AG04449 (cell line): ENCODE measurements at places on chromosomes 1 and 21.

DNA sequence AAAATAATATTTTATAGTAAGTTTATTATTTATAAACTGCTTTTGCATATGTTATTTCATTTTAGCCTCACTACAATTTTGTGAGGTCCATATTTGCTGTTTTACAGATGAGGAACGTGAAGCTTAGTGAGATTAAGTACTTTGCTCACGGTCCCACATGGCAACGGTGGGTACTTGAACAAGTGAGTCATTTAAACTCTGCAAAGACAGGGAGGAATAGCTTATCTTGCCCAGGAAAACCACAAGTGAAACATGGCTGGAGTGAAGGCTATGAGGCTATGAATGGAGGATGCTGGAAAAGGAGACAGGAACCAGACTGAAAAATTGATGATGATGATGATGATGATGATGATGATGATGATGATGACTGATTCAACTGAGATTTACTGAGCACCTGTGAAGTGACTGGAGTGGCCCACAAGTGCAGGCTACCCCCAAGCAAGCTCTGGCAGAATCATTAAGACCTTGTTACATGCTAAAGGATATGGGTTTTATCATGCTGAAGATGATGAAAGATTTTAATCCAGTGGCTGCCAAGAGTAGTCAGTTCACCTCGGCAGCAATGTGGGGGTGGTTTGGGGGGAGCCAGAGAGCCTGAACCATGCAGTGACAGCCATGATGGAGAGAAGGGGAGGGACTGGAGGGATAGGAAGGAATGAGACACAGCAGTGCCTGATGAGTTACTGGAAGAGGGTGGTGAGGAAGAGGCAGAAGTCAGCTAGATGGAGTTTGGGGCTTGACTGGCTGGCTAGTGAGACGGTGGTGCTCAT is 1.4 kb upstream of the ABCA4 start:
- peak; percentile 60 for DNase-seq

DNA sequence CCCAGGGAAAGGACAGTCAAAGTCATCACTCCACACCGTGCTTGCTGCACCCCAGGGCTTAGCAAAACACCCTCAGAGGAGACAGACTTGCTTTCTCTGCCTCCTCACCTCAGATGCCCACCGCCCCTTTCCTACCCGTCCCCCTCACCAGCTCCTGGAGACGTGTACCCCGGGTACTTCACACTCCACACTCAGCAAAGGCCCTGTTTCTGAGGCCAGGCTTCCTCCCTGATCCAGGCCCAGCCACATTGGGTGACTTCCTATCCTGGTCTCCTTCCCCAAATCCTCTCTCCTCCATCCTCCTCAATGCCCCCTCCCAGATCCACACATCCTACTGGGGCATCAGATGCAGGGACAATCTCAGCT is 116.7 kb downstream of the DMRTB1 start:
- DNase-seq: no peak

- DNase-seq: no peak
Observed at GRCh38 chr1:19661721-19662228, 2.9 kb upstream of the HTR6 start.

- no peak for DNase-seq
Observed at GRCh38 chr1:89701746-89702241, 68.9 kb downstream of the LRRC8C start.

DNA sequence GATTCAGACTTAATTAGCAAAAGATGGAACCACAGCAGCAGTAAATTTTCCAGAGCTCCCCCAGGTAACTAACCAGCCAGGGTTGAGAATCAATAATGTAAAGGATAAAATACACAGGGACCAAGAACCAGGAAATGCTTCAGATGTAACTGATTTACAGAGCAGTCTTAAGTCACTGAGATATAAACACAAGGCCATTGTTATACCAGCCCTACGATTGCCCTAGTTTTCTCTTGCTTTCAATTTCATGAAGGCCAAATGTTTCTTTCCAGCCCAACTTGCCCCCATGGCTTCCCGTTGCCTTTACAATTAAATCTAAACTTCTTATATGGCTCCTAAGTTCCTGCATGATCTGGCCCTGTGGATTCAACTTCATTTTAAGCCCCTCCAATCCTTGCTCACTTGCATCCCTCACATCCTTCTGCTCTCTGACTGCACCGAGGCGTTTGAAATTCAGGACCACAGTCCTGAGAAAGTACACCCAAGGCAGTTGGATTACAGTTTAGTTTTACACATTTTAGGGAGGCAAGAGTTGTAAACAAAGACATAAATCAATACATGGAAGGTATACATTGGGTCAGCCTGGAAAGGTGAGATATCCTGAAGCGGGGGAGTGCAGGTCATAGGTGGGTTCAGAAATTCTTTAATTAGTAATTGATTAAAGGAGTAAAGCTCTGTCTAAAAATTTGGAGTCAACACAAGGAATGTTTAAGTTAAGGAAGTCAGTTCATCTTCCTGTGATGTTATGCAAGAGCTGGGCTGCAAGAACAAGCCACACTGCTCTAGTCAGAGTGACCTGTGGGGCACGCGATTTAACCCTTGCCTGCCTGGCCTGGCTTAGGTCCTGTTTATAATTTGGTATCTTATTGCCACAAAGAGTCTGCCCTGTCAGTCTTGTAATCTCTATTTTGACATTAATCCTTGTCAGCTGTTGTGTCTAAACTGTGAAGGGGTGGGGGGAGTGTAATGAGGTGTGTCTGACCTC is 69.9 kb upstream of the COG2 start:
- DNase-seq: no peak

- no peak for DNase-seq
Observed at GRCh38 chr1:30049748-30050296, 673.6 kb downstream of the MATN1 start.

DNA sequence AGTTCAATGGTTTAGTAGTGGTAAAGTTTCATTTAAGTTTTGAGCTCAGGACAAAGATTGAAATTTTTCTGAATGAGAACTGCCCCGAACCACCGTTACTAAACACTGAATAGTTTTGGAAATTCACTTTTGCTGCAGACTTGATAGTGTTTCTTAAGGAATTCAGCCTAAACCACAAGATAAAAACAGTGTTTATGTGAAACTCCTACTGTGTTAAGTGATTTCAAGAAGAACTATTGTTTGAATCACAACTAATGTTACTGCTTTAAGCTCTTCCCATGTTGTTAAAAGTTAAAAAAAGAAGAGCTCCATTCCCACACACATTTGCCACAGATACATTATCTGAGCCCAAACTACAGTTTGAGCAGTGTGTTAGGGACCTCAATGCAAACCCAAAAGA is 159.2 kb downstream of the DYRK1A start:
- no peak for DNase-seq

DNA sequence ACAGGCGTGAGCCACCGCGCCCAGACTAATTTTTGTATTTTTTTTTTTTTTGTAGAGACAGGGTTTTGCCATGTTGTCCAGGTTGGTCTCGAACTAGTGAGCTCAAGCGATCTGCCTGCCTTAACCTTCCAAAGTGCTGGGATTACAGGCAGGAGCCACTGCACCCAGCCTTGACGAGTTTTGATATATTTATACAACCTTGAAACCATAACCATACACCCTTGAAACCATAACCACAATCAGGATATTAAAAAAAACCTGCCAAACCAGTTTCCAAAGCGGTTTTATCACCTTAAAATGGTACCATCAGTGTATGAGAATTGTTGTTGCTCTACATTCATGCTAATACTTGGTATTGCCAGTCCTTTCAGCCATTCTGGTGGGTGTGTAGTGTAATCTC is 3.7 kb upstream of the PHACTR4 start:
- DNase-seq: no peak
